ENCODE measurements at places on chromosomes 2 and 18. TPM values are rescaled to one million over a fixed set of nuclear protein-coding genes. Genes with fewer than 3 reads are reported as not detected.

COBLL1 gene
- total RNA-seq, result 10.2 TPM

DNA sequence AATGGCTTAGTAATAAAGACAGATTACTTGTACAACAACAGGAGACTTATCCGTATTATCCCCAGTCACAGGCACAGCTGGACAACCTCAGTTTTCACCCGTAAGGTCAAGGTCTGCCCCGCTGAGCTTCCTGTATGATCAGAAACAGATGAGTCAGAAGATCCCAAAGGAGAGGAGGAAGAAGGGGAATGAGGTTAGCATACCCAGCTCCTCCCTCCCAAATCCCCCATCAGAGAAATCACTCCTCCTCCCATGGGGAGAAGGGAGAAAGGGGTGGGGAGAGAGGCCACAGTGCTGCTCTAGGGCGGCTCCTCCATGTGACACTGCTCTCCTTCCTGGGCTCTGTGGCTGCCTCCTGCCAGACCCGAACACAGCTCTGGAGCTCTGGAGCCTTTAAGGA, 53.8 kb upstream of the SPTBN1 start:
- no peak for DNase-seq

- DNase-seq, result no peak
These were observed 151.8 kb downstream of the B3GNT2 start for GRCh38 chr2:62347563-62348270.

DNA sequence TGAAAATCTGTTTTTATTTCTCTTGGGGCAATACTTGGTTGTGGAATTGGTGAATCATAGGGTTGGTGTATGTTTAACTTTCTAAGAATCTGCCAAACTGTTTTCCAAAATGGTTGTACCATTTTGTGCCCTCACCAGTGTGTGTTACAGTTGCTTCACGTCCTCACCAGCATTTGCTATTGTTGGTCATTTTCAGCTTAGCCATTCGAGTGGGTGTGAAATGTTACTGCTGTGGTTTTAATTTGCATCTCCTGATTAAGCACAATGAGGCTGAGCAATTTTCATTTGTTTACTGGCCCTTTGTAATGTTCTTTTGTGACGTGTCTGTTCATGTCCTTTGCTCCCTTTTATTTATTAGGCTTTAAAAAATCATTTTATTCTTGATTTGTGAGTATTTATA, 49.7 kb downstream of the FOSL2 start:
- DNase-seq, result no peak

GRCh38 chr2:6990871-6991270, 73.7 kb downstream of the RNF144A start:
- DNase-seq, result no peak
